ENCODE measurements at places on chromosomes 7 and 10. TPM values are rescaled to one million over a fixed set of nuclear protein-coding genes. Genes with fewer than 3 reads are reported as not detected.

ELFN1 gene
- total RNA-seq: 0.37 TPM

TLL2 gene
- 0.07 TPM for total RNA-seq

CDHR1 gene
- total RNA-seq: 0.07 TPM

C7orf57 gene
- total RNA-seq: 0.32 TPM

SLC39A12 gene
- total RNA-seq: not detected

SORCS1 gene
- total RNA-seq: not detected

ZNF655 gene
- total RNA-seq: 55.3 TPM

Data from A549 treated with AZD2906 at 1 μM for 4 hours (cell line).